ENCODE measurements at places on chromosomes 3 and 15.

GRCh38 chr15:48361685-48362084 is 30.5 kb downstream of the DUT start:
- no peak for DNase-seq

- no peak for DNase-seq
These were observed 16.0 kb downstream of the NEK10 start for GRCh38 chr3:27353221-27353620.

GRCh38 chr3:142509079-142509478 is 61.2 kb upstream of the XRN1 start:
- no peak for DNase-seq

DNA sequence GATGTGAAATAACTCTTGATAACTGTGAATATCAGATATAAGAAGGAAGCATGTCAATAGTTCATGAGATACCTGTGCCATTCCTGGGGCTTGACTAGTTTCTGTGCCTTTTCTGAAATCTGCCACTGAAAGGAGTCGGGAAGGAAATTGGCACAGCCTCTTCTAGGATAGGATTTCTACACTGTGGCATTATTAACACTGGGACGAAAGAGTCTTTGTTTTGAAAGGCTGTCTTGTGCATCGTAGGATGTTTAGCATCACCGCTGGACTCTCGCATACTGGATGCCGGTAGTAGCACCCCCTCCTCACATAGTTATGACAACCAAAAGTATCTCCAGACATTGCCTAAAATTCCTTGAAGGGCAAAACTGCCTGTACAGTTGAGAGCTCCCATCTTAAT is 77.9 kb upstream of the SAMMSON start:
- DNase-seq = no peak

GRCh38 chr3:132406587-132406986 is 10.7 kb upstream of the DNAJC13 start:
- no peak for DNase-seq

DNA sequence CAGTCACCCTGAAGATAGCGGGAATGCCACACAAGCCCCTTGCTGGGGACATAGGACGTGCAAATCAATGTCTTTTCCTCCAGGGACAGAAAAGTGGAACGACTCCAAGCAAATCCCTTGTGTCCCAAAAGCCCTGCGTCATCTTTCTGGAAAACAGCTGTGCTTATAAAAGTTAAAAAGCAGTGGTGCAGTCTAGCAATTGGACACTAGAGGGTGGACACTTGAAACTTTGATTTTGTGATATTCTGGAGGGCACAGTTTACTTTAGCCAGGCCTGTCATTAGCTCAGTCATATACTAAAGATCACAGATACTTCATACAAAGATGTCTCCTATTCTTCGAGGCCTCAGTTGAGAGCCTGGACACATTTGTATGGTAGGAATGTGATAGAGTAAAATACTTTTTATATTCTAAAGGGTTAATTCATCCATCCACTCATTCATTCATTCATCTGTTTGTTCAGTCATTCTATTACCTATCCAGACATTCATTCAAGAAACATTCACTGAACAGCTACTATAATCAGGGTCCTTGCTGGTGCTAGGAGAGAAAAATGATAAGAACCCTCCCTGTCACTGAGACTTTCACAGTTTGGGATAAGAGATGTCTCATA is 63.8 kb upstream of the ANKRD34C start:
- DNase-seq = no peak

All from MV-4-11 (cell line).